ENCODE measurements at places on chromosomes 1 and 21.

GRCh38 chr1:233387585-233387984 is 60.1 kb downstream of the MAP3K21 start:
- DNase-seq = no peak

DNA sequence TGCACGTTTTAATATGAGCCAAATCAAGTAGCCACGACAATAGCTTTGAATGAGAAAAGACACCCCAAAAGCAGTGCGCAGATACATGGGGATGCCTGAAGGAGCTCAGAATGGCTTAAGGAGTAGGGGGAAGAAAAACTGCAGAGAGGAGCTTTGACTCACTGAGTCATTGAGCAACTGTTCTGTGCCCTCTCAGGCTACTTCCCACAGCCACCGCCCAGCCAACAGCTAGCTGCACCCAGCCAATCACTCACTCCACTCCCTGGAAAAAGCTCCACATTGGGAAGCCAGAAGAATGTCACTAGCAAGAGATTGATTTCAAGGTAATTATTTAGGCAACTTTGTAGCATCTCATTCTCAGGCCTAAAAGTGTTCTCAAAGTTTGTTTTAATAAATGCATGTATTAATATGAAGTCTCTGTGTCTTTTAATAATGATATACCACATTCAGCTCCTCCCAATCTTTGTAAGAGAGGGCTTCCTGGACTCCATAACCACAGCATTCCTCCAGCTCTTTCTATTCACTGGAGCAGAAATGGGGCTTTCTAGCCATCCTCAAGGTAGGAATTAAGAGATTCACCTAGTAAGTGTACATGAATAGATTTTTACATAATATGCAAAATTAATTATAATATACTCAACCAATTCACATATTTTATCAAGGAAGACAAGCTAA is 16.8 kb downstream of the DUSP10 start:
- DNase-seq = no peak

DNA sequence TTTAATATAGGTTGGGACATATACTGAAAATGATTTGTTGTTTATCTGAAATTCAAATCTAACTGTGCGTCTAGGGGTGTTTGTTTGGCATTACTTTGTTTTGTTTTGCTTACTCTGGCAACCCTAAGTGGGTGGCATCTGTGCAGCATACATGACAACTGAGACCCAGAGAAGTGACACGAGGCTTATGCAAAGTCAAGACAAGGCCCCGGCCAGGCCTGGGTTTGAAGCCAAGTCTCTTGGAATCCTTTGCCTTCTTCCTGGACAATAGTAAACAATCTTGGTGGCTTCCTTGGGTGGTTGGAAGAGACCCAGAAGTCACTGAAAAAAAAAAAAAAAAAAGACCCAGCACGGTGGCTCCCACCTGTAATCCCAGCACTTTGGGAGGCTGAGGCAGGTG is 197.6 kb upstream of the TMEM51 start:
- no peak for DNase-seq

DNA sequence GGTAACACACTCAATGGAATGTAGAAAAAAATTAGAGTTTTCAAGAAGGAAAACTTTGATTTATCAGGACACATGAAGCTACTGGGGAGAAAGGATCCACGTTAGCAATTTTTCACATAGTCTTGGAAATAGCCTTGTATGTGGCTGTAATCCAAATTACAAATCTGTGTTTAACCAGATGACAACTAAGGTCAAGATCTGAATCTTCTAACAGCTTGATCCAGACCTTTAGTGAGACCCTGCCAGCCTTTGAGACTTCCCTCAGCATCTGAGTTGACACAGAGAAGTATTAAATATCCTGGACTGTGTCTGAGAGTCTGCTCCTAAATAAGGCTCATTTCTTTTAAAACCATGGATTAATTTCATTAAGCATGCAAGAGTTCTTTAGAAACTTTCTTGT is 135.9 kb upstream of the KCNK2 start:
- DNase-seq = no peak

DNA sequence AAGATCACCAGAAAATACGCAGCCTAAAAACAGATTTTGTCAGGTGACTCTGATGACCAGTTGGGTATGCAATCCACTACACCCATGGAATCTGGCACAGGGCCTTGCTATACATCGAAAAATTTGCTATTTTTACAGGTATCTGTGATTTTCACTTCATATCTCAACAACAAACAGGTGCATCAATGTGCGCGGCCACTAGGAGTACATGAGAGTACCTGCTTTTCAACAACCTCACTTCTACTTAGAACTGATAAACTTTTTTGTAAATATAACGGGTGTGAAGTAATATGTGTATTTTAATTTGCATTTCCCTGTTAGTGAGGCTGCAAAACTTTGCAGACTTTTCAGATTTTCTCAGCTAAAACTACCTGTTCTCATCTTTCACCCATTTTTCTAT is 80.8 kb downstream of the SLC45A1 start:
- DNase-seq = no peak

- DNase-seq = no peak
Observed at GRCh38 chr1:101119289-101119688, 93.7 kb upstream of the DPH5 start.

DNA sequence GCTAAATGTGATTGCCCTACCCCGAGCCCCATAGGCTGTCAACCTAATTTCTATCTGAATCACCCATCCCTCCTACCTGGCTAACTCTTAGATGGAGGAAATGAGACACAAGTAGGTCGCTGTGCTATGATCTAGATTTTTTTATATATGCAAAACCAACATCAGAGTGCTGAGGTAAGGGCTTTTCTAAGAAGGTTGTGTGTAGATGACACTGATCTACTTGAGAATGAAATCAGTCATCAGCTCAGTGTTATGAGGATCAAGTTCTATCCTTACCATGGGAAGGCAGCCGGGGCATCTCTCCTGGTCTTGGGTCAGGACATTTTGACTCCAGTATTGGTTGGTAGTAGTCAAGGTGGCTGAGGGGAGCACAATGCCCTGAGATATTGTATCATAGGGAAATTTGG is 23.6 kb downstream of the SLAMF1 start:
- no peak for DNase-seq

DNA sequence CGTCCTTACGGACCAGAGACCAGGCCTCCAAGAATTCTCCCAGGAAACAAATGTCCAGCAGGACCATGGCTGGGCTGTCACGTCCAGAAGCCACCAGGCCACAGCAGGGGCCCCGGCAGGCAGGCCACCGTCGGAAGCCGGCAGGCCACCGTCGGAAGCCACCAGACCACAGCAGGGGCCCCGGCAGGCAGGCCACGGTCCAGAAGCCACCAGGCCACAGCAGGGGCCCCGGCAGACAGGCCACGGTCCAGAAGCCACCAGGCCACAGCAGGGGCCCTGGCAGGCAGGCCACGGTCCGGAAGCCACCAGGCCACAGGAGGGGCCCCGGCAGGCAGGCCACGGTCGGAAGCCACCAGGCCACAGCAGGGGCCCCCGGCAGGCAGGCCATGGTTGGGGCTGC is 67.0 kb upstream of the PDE9A start:
- DNase-seq = no peak

GRCh38 chr1:54245501-54245900 is 45.5 kb downstream of the MRPL37 start:
- no peak for DNase-seq

GRCh38 chr1:196152086-196152485 is 456.2 kb downstream of the KCNT2 start:
- no peak for DNase-seq

DNA sequence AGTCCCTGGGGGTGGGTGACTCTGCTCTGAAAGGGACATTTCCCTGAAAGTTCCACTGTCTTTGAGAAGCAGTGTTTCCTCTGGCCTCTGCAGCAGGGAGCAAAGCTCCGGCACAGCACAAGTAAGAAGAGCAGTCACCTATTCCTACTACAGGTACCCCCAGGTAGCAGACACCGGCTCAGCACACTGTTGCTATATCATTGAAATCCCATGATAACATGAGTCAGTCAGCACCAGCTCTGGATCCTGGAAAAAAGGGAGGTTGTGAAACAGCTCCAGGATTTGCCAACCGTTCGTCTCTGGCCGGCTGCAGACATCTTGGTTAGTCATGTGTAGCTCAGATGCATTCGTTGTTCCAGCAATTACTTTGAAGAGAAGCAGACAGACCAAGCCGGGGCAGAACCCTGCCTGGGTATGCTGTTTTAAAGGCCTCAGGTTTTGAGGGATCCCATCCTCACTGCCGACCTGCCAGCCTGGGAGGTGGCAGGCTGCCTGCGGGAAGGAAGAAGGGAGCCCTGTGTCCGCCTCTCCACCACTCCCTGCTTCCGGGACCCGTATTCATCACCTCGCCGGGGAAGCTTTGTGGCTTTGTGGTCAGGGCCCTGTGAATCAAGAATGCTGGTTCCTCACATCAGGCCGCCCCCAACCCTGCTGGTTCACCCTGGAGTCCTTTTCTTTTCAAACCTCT is 139.2 kb downstream of the CLIC6 start:
- DNase-seq = no peak

DNA sequence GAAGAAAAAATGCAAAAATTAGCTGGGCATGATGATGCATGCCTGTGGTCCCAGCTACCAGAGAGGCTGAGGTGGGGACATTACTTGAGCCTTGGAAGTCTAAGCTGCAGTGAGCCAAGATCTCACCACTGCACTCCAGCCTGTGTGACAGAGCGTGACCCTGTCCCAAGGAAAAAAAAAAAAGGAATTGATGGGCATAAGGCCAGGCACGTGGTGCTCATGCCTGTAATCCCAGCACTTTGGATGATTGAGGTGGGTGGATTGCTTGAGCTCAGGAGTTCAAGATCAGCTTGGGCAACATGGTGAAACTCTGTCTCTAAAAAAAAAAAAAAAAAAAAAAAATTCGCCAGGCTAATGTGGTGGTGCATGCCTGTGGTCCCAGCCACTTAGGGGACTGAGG is 55.8 kb upstream of the ATP2B4 start:
- DNase-seq = no peak

DNA sequence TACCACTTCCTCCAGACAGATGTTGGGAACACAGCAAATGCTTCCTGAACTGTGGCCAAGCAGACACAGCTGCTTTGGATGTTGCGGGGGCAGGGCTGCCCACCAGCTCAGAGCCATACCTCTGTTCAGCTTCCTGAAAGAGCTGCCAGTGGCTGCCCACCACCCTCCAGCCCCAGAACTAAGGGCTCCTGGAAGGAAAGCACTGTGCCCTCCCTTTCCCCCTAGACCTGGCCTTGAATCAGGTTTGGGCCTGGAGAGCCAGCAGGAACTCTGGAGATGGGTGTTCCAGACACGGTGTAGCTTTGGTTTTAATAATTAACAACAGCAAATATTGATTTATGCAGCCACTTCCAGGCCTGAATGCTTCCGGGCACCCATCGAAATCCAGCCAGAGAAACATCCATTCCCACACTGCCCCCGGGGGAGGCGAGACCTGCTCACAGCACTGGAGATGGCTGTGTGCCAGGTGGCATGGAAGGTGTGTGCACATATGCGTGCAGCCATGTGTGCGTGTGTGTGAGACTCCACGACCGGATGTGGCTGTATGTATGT is 45.7 kb downstream of the RAP1GAP start:
- no peak for DNase-seq

- no peak for DNase-seq
Observed at GRCh38 chr1:203343956-203344754, 6.8 kb downstream of the FMOD start.

GRCh38 chr21:42796327-42797062 is 82.8 kb downstream of the WDR4 start:
- DNase-seq = no peak

- peak; percentile 89 for DNase-seq
Observed at GRCh38 chr1:26408604-26409003, 2.0 kb upstream of the LIN28A start.

- no peak for DNase-seq
Observed at GRCh38 chr1:107954719-107955415, 10.1 kb downstream of the VAV3 start.

DNA sequence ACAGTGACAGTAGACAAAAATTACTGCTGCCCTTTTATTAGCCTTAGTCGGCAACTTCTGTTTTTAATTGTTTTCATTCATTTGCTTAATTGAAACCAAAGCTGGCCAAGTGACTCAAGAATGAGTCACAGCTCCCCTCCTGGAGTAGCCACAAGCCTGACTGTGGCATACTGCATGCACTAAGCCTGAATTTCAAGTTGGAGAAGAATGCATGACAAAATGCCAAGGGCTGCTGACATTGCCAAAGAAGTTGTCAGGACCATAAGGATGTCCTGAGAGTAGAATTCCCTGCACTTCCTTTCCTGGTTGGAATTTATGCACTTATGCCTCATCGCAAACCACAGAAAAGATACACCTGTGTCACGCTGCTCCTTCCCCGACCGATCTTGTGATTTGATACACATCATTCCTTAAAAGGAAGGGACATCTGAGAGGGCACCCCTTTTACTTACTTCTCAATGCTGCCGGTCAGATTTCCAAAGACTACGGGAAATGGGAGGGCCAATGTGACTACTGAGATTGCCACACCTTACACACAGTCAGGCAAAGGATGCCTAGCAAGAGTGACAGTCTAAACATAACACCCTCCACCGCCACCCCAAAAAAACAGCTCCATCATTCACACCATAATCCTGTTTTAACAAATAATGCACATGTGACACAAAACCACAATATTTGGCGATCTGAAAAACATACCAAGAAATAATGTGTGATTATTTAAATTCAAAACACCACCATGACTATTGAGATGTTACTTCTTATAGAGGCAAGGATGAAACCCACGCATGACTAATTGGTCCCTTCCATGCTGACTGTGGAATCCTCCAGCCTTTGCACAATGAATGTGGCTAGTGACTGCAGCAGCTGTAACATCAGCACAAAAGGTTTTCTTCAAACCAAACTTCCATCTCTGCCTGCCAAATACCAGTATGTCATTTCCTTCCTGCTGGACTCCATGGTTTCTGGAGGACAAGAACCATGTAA is 28.2 kb downstream of the VAV3 start:
- peak; percentile 78 for DNase-seq

DNA sequence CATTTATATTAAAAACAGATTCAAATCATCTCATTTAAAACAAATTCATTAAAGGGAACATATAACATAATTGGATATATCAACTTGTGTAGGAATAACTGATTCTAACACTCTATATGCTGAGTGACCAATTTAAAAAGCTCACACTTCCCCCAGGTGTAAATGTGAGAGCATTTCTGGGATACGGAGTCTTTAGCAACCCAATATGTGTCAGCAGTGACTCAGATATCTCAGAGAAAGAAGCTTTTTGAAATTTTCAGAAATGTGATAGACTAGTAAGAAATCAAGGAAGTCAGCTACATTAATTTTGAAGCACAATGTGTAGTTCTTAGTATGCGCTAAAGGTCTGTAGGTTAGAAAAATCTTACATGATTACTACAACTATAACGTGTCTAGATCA is 87.9 kb upstream of the SERTAD4 start:
- no peak for DNase-seq

DNA sequence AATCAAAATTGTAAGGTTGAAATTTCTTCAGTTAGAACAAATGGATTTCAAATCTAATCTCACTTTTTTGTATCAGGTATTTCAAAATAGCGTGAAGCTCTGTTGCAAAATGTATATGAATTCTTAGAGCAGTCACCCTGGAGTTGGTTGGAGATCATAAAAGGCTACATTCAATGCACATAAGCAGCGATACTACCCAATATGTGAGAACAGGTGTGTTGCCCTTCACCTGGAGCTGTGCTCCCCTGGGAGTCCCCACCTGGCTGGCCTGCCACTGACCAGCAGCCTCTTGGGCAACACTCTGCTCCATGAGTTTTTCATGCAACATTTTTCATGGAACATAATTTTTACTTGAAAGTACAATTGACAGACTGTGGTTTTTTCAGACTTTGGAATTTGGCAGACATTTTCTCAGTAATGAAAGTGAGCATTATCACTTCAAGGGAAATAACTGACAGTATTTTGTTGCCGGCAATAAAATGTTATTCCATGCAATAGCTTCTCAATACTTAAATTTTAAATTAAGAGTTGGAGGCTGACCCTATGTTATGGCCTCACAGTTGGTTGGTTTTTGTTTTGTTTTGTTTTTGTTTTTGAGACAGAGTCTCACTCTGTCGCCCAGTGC is 95.1 kb downstream of the ST3GAL3 start:
- DNase-seq = no peak

All from H9 (cell line).